ENCODE measurements at places on chromosomes 2 and 18.
A peak's percentile ranks its signal among the peaks of the same experiment; 100 is the strongest.

- no peak for DNase-seq
These were observed 638 bp downstream of the RPS7 start for GRCh38 chr2:3575534-3576262.

DNA sequence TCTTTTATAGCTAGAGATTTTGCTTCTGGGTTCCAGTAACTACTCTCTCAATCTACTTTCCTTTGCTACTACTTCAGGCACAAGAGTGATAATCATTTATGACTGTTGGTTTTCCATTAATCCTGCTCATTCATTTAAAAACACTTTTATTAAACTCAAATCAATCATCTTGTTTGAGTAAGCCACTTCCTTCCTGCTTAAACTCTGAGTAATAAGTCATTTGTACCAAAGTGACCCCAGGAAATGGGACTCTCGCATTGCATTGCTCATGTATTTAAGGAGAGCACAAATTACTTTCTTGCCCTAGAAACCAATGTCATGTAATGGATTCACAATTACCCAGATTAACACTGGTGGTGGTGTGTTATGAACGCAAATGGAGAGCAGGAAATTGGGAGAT is 270.7 kb upstream of the HNMT start:
- DNase-seq, result no peak

DNA sequence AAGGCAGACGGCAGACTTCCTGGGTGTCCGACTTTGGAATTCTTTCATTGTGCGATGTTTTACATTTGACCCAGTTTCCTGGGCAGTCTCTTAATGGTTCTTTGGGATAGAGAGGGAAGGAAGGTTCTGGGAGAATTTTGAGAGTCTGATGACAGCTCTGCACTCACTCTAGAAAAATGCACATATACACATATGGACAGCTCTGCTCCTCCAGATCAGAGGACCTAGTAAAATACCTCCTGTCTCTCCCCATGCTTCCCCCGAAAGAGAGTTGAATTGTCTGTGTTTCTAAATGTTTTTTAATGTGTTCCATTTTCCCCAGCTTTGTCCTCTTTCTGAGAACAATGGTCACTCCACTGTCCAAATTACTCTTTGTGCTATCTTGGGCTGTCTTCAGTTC is 102.0 kb upstream of the CXCR4 start:
- no peak for DNase-seq

DNA sequence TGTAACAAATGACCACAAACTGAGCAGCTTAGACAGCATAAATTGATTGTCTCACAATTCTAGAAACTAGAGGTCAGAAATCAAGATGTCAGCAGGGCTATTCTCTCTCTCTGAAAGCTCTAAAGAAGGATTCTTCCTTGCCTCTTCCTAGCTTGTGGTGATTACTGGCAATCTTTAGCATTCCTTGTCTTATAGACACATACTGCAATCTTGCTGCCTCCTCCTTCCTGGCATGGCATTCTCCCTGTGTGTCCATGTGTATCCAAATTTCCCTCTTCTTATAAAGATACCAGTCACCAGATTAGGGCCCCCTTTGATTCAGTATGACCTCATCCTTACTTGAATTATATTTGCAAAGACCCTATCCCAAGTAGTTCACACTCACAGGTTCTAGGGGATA is 2.3 kb downstream of the ASB3 start:
- no peak for DNase-seq

GRCh38 chr18:63177919-63178821 is 141.4 kb downstream of the BCL2 start:
- no peak for DNase-seq

DNA sequence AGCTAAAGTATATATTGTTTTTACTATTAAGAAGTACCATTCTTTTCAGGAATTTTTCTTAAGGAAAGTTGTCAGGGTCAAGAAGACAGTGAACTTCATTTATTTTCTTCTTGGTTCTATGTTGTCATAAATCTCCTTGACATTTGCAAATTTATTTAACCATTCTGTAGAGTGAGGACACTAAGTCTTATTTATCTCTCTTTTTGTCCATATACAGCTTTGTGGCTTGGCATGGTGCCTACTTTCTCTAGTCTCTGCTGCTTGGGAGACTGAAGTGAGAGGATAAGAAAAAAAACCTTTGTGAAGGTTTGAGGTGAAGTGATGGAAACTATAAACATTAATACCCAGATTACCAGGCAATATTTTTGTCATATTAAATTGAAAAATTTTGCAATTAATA is 1389.4 kb downstream of the SUCLG1 start:
- DNase-seq, result no peak

GRCh38 chr2:154603682-154604081 is 94.8 kb upstream of the KCNJ3 start:
- DNase-seq, result no peak

DNA sequence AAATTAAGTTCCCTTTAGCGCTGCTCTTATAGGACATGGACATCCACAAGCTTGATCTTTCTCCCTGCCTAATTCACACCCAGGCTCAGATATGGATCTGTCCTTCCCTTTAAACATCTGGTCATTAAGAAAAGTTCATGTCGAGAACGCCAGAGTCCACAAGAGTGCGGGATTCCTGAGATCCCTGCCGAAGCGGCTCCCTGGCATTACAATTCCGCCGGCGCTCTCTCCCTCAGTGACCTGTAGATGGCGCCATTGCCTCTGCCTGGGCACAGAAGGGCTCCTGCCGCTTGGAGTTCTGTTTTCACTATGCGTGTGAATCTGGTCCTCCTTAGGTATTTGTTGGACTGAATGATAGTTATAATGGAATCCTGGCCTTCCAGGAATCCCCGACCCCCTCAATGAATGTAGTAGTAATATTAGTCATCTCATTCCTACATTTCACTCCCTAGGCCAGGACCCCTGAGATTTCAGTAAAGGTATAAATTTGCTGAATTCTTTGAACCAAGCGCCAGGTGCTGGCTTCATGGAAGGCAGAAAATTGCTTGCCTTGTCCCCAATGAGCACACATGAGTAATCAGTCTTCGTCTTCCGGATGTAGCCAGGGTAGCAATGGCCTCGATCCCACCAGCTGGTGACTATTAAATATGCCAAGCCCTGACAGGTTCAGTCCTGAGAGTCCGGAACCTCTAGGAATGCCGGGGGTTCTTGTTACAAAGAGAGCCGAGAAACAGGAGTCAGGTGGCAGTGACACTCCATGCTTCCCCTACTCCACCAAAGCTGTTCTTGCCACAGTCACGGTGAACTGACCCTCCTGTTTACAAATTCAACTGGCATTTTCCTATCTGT is 26.4 kb upstream of the CD207 start:
- peak; percentile 76 for DNase-seq

DNA sequence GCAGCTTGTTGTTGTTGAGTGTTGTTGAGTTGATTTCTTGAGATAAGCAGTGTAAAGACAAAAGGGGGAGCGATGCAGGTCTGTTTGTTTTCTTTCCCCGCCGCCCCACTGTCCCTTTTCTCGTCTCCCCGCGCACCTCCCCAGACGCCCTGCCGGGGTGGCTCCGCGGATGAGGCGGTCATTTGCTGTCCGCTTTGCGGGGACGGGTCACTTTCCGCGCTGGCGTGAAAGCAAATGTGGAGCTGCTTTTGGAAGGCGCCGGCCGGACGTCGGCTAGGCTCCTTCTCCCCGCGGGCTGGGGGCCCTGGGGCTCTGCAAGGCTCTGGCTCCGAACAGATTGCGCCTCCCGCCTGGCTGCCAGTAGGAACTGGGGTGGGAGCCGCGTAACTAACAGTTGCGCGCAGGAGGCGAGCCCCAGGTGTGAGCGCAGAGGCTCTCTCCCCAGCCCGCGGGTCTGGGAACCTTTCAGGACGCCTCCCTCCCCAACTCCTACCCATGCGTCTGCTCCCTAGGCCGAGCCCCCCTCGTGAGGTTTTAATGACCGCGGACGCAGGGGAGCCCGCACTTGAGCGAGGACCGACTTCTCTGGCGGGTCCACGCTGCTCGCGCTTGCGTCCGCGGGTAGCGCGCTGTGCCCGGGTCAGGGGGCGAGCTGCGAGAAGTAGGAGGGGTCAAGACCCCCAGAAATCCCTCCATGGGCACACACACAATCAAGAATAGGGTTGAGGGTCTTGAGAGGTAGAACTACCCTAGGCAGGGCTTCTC is 146.6 kb downstream of the MEIS1 start:
- DNase-seq, result no peak

GRCh38 chr2:234348081-234348480 is 148.8 kb downstream of the ARL4C start:
- no peak for DNase-seq

- DNase-seq, result no peak
These were observed 210.9 kb upstream of the PKDCC start for GRCh38 chr2:41836948-41837347.

- DNase-seq, result no peak
These were observed 22.6 kb upstream of the ID2 start for GRCh38 chr2:8659092-8659734.

- DNase-seq, result no peak
These were observed 166.1 kb downstream of the MTCL1 start for GRCh38 chr18:8871489-8871888.

DNA sequence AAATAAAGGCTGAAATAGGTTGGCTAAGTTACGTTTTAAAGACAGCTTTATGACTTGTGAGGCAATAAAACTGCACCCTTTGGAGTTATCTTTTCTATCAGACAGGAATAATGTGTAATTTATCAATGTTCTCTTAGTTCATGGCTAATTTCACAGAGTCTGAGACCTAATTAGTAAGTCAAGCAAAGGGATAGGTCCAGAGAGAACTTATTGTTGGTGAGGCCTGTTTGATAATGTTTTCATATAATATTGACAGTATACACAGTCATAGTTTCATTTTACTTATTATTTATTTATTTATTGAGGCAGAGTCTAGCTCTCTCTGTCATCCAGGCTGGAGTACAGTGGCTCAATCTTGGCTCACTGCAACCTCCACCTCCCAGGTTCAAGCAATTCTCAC is 1.9 kb upstream of the IL36RN start:
- no peak for DNase-seq

DNA sequence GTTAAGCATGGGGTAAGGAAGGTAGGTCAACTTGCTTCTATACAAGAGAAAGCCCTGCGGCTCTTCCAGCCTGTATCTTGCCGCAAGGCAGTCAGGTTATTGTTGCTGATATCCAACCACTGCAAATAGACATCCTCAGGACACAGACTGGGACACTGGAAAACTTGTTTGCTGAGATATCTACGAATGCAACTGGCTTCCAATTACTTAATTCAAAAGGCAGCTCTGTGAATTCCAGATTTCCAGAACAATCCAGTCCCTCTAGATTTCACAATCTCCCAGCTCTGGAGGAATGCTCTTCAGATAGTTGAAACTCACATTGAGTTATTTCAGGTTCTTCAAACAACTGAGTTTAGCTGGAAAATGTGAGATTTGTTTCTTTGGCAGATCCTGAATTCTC is 34.6 kb upstream of the SP9 start:
- DNase-seq, result no peak

DNA sequence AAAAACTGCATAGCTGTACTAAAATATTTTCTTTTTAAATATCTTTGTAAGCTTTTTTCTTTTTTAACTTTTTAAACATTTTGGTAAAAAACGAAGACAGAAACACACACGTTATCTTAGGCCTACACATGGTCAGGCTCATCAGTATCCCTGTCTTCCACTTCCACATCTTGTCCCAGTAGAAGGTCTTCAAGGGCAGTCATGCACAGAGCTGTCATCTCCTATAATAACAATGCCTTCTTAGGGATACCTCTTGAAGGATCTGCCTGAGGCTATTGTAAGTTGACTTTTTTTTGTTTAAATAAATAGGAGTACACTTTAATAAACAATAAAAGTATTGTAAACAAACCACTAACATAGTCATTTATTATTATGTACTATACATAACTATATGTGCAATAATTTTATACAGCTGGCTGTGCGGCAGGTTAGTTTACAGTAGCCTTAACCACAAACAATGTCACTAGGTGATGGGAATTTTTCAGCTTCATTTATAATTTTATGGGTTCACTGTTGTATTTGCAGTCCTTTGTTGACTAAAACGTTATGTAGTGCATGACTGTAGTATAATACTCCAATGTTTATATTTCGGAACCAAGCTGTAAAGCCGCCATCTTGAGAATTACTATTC is 124.4 kb downstream of the MAP4K4 start:
- DNase-seq, result no peak

DNA sequence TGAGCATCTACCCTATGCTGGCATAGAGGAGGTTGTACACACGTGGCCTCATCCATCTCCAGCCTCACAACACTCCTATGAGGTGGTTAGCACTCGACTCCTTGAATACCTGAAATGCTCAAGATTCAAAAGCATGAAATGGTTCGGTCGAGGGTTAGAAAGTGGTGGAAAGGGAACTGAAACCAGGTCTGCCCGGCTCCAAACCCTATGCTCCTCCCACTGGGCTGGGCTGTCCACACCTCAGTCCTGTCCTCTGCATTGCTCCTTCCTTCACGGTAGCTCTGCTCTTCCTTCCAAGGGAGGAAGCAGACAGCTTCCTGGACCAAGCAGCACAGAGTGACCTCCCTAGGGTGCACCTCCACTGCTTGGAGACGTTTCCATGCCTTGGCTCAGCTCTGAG is 565.2 kb upstream of the ID2 start:
- no peak for DNase-seq

GRCh38 chr18:23257137-23257536 is 121.9 kb downstream of the CABLES1 start:
- DNase-seq, result no peak

GRCh38 chr2:228669690-228670089 is 488.2 kb upstream of the SPHKAP start:
- no peak for DNase-seq

GRCh38 chr2:235856151-235856854 is 311.9 kb downstream of the GBX2 start:
- no peak for DNase-seq

DNA sequence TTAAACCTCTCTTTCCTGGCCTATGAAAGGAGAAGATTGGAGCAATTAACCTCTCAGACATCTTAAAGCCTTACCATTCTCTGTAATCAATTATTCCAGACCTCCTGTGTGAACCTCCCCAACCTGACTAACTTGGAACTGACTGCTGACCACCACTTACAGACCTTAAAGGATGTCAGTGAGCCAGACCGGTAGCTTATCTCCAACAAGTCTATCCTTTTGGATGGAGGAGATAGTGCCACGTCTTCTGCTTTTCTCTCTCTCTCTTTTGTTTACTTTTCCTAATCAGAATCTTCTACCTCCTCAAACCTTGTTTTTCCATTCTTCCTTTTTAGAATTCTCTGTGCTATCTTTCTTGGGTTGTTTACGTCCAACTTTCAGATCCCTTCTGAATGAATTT is 57.2 kb downstream of the LRRTM1 start:
- DNase-seq, result no peak

GRCh38 chr2:88637464-88637863 is 10.2 kb upstream of the EIF2AK3 start:
- no peak for DNase-seq

DNA sequence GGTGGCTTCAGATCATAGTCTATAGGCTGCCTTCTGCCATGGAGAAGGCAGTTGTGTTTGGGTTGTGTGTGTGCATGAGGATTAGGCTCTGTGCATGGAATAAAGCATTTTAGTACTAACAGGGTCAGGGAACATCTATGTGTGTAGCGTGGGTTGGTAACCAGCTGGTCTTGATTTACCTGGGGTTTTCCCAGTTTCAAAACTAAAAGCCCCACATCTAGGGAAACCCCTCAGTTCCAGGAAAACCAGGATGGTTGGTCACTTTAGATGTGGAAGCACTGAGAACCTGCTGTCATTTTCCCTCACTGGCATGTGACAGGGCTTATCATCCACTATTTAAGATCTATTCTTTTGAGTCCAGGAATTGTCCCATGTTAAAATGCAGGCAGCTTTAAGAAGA is 116.3 kb downstream of the POLE4 start:
- DNase-seq, result no peak

GRCh38 chr2:239775623-239776435 is 249.3 kb downstream of the NDUFA10 start:
- DNase-seq, result no peak

- no peak for DNase-seq
These were observed 7.7 kb downstream of the WNT10A start for GRCh38 chr2:218888341-218888740.

Data from cerebellar nuclear complex (tissue), 1 donor.